ENCODE measurements at places on chromosomes 13 and 19.

GRCh38 chr13:64274481-64275217, 2859.0 kb upstream of the PCDH20 start:
- DNase-seq, result no peak

GRCh38 chr19:57803265-57803593, 11.5 kb downstream of the ZNF552 start:
- no peak for DNase-seq

GRCh38 chr19:31356587-31357314, 7.5 kb upstream of the TSHZ3 start:
- no peak for DNase-seq

DNA sequence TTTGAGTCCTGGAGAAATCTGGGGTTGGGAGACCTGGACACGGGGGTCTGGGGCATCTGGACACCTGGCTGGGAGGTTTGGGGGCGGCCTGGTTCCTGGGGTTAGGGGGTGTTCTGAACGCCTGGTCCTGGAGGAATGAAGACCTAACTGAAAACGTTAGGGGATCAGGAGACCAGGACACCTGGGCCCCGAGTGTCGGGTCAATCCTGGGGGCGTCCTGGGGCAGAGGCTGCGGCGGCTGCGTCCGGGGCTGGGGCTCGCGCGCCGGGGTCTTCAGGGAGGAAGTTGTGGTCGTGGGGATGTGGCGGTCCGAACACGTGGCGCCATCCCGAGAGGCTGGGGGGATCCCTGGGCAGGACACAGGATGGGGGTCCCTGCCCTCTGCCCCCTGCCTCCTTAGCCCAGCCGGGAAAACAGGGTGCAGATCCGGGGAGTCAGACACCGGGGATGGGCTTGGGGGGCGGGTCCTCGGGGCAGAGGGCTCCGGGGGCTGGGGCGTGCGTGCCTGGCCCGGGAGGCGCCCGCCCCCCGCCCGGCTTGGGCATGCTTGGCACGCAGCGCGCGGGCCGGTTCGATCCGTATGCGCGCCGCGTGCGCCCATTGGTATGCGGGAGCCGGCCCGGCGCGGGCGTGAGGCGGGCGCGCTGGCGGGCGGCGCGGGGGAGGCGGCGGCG, 632 bp downstream of the NPAS1 start:
- no peak for DNase-seq

DNA sequence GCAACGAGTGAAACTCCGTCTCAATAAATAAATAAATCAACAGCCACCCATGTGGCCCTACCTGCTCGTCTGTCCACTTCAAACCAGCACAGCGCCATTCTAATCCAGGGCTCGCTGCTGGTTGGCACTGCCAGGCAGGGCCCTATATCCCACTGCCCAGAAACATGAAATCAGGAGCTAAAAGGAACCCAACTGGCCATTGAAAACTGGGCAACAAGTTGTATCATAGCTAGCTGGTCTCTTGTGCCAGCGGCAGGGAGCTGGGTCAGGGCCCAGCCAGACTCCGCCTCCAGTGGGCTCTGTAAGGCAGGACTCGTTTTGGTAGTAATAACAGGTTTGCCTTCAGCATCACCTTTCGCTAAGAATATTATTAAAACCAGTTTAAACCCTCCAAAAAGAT, 39.3 kb downstream of the GGACT start:
- DNase-seq, result no peak

DNA sequence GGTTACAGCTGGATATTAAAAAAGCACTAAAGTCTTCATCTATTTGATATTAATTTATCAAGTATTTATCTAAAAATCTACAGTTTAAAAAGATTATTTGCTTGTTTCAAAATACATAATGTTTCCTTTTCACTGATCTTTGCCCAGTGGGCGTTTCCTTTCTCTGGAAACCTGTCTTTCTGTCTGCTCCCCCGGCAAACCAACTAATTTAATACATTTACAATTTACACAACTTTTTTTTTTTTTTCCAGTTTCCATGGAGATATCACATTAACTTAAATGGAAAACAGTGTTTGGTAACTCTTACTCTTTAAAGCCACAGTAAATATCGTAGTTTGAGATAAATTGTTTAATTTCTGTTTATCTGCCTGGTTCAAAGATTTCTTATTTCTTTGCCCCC, 5.3 kb downstream of the GPC6 start:
- DNase-seq, result no peak
